Foreskin keratinocyte (primary cell): ENCODE measurements at places on chromosomes 1 and 21. TPM values are rescaled to one million over a fixed set of nuclear protein-coding genes. Genes with fewer than 3 reads are reported as not detected.

CD84 gene
- not detected in 2 replicates for total RNA-seq

NEGR1 gene
- total RNA-seq: 0.51 and 0.53 TPM in 2 replicates

KRTAP13-2 gene
- not detected in 2 replicates for total RNA-seq

DNA sequence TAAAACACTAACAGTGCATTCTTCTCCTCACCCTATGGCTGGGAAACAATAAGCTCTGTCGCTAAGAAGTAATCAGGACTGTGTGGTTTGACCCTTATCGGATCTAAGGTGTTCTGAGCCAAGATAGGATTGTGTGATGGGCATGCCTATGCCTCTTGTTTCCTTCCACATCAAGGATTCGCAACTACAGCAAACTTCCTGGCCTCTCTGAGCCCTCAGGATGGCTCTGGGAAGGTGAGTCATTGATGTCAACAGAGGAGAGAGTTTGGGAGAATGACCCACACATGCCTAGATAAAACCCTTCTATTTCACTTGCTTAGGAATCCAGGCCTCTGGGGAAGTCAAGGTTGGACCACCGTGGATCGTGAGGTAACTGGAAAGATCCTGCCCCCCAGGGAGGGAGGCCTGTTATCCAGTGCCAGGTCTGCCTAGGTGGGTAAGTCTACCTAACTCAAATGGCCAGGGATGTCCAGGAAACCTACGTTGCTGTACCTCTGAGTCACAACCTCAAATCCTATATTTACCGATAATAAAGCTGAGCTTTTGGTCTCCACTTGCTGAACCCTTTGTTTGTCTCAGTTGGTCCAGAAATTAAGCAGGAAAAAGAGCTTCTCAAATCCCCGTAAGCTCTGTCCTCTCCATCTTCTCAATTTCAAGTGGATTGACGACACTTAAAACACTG lies 27.4 kb downstream of the TIAM1 start:
- no peak for DNase-seq

GRCh38 chr1:25723250-25723880 lies 76.6 kb upstream of the SELENON start:
- DNase-seq: no peak

GRCh38 chr21:34022627-34023335 lies 50.6 kb upstream of the MRPS6 start:
- DNase-seq: no peak

DNA sequence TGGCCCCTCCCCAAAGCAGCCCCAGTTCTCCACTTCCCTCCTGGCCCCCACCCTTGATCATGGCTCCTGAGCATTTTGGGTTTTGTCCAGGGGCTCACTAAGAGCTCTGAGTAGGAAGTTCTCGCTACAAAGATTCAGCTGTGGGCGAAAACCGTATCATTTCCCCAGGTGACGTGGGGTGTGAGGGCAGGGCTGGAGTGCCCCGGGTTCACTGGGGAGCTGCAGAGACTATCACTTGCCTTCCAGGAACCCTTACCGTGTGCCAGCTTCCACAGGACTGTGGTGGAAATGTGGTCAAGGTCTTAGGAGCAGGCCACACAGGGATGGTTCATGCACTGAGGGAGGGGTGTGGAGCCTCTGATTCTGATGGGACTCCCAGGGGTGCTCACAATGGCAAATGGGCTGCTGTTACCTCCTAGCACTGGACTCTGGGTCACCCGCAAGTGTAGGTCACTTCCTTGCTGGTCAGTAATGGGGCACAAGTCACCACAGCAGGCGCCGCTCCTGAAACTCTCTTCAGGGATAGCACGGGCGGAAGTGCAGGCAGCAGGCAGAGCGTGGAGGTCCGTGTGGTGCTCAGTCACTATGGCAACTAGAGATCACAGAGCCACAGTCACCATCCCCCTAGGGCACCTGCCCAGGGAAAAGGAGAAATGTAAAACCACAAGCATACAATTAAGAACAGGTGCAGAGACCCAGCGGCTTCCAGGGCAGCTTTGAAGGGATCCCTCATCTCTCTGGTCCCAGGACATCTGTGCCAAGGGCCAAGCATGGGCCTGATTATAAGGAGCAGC lies 35.4 kb downstream of the RSPH1 start:
- no peak for DNase-seq

GRCh38 chr1:76835203-76835602 lies 32.1 kb upstream of the ST6GALNAC5 start:
- peak; percentile 56 for DNase-seq

- DNase-seq: no peak
Observed at GRCh38 chr1:232476538-232476950, 153.4 kb downstream of the SIPA1L2 start.

DNA sequence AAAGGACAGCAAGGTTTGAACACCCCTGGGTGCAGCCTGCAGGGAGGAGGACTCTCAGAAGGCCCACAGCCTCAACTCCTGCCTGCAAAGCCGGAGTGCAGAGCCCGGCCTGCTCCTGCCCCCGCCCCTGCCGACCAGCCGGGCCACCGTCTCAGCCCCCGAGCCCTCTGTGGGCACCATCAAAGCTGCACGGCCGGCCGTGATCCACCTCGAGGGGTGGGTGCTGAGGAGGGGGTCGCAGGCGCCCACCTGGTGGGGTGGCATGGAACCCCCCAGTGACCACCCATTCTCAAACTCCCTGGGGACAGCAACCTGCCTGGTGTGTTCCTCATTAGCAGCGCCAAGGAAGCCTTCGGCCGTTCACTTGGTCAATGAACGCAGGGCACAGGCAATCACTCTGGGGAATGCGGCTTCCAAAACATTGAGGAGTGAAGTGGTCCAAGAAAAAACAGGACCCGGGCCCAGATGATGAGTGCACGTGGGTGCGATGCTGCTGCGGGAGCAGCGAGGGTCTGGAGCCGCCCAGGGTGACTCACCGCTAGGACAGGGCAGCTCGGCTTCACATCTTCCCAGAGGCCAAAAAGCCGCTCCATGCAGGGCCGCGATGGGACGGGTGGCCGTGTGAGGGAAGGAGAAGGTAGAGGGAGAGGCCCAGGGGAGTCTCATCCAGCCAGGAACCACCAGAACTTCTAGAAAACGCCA lies 157.6 kb downstream of the NPHP4 start:
- DNase-seq: no peak

- no peak for DNase-seq
Observed at GRCh38 chr1:156914440-156914856, 6.0 kb upstream of the LRRC71 start.

DNA sequence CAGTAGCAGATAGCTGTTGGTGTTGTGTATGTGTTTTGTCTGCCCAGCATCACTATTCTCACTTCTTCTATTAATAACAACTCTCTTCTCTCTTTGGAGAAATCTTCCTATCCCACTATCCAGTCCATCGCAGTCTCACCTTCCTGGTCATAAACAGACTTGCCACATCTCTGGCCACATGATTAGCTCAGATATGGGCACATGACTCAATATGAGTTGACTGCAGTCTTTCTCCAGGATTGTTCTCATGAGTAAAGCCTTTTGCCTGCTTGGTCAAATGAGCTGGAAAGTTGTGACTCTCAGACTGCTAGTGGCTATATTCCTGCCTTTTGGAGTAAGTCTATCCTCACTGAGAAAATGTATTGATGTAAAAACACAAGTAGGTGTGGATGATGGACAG lies 32.9 kb upstream of the TADA1 start:
- peak; percentile 37 for DNase-seq

DNA sequence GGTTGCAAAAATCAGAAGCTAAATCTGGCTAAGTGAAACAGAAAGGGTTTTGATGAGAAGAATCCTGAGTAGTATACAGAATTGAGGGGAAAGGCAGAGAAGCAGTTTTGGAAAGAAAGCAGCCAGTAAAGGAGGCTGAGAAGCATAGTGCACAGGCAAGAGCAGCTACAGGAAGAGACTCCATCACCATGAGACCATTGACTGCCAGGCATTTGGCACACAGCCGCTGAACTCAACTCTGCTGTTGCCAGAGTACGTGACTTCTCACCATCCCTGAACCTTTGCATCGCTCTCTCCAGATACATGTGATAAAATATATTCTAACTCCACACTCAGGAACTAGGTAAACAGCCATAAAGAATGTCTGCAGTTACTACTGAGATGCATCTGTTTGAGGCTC lies 128.3 kb upstream of the C1orf21 start:
- no peak for DNase-seq

GRCh38 chr1:225572422-225572821 lies 80.5 kb downstream of the ENAH start:
- peak; percentile 11 for DNase-seq

- peak; percentile 89 for DNase-seq
Observed at GRCh38 chr1:4755301-4755845, 101.0 kb downstream of the AJAP1 start.

DNA sequence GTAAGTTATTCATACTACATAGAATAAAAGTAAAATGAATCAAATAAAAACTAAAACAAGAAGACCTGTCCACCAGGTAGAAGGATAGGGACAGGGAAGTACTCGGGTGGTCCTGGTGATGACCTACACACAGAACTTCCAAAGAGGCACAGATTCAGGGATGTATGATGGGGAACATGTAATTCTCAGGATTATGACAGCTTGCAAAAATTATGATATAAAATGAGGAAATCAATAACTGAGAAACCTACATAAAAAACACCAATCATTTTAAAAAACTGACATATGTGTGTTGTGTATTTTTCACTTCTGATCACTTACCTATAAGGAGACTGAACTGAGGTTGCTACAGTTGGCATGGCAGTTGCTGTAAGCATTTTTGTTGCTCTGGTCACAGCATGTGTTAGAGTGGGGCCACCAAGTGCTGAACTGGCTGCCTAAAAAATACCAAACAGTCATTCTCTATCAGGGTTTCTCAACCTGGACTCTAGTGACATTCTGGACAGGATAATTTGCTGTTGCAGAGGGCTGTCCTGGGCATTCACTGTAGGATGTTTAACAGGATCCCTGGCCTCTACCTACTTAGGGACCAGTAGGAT lies 73.8 kb downstream of the USP24 start:
- DNase-seq: no peak
